ENCODE measurements at places on chromosomes 11 and 22.

DNA sequence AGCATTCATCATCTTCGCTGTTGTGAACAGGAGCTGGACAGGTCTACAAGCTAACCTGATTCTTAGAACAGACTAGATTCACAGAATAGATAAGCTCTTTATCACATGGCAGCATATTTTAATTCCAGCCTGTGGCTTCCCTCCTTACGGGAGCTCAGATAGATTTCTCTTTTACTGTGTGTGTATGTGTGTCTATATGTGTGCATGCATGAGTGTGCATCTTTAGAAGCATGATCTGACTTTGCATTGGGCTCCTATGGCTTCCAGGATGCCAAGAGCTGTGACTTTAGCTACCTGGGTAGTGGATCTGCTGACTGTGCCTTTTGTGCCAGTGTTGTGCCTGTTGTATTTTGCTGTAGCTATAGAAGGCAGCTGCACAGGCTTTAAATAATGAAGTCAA is 44.3 kb downstream of the ZNRF3 start:
- DNase-seq = no peak

DNA sequence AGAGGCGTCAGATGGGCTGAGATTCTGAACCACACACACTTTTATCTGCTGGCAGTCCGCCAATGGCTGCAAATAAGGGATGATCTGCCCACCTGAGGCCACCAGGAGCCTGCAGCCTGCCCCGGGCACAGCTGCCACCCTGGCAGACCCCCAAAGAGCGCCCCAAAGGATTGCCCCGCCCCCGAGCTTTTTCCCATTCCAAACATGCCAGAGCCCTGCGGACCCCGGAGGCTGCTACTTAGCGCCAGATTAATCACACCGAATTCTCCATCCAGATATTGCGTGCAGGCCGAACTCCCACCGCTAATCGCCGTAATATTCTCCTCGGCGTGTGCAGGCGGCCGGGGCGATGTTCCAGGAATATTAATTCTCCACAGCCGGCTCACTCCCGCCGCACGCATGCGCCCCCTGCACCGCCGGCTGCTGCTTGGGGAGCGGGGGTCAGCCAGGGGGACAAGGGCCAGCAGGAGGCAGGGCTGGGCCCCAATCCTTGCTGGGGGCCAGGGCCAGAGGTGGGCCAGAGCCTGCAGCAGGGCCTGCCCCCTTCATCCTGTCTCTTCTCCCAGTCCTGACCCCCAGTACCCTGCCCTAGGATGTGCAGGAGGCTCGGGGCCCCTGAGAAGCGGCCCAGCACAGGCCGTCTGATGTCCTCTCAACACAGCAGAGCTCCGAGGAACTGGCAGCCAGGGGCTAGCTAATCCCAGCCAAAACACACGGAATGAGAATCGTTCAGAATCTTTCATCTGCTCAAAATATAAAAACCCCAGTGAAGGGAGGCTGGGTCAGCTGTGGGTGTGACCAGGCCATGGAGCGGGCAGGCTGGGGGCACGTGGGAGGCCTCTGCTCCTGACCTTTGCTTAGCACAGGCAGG is 19.5 kb upstream of the TCF20 start:
- no peak for DNase-seq

- no peak for DNase-seq
Observed at GRCh38 chr22:50626850-50627641, 906 bp downstream of the ARSA start.

GRCh38 chr11:128553662-128554362 is 33.5 kb downstream of the ETS1 start:
- peak; percentile 58 for DNase-seq

DNA sequence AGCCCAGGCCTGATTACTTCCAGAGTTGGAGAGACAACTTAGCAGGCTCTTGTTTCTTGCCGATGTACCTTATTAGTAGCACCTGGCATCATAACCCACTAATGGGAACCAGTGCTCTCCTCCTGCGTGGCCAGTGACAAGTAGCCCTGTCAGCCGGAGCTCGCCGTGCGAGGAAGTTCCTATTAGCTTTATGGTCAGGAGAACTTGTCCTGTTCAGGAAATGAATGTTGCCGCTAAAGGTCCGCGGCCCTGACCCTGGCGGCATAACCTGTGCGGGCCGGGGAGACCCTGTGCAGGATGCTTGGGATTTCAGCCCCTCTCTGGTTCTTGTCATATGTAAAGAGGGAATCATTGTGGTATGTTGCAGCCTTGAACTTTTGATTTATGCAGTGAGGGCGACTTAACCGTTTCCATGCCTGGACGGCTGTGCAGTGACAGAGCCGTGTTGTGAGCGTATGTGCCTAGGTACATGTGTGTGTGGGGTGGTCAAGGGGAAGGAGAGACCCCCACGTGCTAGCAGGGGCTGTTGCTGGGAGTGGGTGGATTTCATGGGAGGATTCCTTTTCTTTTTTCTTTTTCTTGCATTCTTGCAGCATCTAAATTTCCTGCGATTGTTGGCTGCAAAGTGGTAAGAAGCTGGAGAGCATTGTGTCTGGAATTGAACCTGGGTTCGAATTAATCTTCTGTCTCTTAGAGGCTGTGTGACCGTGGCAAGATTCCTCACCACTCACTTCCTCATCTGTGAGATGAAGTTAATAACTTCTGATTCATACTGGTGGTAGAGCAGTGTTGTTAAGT is 15.2 kb downstream of the ZBTB16 start:
- no peak for DNase-seq

GRCh38 chr22:45998638-45999378 is 21.8 kb upstream of the WNT7B start:
- no peak for DNase-seq

DNA sequence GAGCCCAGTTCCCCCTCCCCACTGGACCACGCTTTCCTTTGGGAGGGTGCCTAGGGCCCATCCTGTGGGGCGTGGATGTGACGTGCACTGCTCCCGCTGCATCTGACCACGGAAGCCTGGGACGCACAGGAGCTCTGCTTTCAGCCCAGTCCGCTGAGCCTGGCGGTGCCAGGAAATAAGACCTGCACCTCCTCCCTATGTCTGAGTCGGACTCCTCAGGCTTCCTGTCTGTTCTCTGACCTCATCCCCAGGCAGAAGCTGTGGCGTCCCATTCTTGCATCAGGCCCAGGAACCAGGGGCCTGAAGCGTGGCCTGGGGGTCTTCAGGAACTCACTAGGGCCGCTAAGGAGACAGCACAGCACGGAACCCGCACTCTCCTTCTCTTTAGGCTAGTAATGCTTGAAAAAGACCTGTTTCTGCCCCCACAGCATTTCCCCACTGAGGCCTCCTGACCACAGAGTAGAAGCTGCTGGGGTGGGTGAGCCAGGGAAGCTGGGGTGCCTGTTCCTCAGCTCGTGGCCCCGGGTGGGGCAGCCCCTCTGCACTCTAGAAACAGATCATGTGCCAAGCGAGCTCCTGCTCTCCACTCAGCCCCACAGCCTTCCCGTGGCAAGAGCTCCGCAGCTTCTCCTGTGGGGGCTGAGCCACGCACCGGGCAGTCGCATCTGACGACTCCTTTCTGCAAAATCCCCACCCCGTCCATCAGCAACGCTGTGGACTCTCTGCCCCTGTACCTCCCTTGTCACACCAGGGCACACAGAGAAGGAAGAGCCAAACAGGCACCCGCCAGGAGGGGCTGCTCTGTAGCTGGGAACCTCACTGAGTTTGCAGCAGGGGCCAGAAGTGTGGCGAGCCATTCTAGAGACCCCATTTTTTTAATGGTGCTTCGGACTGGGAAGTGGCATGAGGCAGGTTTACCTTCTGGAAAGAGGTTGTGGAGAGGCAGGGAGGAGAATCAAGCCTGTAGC is 22.6 kb downstream of the MOV10L1 start:
- DNase-seq = no peak

- DNase-seq = no peak
Observed at GRCh38 chr11:119717839-119718534, 11.0 kb downstream of the NECTIN1 start.

GRCh38 chr11:115580416-115580815 is 76.2 kb upstream of the CADM1 start:
- DNase-seq = no peak

DNA sequence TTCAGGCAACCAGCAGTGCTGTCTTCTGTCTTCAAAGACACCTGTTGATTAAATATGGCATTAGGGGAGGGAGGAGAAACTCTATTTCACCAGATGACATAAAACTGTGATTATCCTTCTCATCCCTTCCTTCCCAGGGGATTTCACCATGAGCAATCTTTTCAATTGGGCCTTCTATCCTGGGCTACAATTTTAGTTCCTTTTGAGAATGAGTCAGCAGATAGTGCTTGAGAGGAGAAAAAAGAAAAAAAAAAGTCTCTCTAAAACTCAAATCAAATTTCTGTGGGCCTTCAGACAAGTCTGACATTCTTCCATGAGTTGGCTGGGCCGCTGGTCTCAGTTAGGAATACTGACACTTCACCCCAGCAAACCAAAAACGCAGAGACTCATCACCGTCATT is 7.2 kb downstream of the FLI1 start:
- no peak for DNase-seq

- DNase-seq = no peak
Observed at GRCh38 chr11:6611092-6611962, 689 bp downstream of the TAF10 start.

- DNase-seq = no peak
Observed at GRCh38 chr11:1092919-1093318, 18.2 kb downstream of the MUC2 start.

DNA sequence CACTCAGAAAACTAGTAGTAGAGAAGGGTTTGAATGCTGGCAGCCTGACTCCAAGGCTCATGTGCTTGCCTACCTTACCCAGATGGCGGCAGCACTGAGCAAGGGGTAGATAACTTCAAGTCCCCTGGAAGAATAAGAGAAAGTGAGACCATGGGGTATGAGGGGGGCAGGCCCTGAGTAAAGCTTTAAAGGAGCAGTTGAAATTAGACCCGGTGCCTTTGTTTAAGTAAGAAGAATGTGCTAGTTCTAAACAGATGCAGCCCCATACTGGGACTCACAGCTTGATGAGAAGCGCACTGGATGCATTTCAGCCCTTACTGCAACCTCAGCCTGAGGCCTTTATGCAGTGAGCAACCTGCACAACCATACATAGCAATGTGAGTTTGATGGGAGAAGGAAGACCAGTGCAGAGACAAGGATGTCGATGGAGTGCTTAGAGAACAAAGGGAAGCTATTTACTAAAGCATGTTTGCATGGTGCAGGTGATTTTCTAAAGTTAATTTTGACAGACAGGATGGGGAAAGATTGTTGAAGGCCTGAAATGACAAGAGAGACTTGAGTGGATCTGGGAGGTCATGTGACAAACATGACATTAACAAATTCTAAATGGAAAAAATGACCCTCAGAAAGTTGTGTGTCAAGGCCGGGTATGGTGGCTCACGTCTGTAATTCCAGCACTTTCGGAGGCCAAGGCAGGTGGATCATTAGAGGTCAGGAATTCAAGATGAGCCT is 27.1 kb upstream of the TMA7B start:
- peak; percentile 71 for DNase-seq

- no peak for DNase-seq
Observed at GRCh38 chr22:30830907-30831306, 136.2 kb downstream of the OSBP2 start.

- peak; percentile 56 for DNase-seq
Observed at GRCh38 chr11:94504689-94505293, 7.5 kb upstream of the C11orf97 start.

DNA sequence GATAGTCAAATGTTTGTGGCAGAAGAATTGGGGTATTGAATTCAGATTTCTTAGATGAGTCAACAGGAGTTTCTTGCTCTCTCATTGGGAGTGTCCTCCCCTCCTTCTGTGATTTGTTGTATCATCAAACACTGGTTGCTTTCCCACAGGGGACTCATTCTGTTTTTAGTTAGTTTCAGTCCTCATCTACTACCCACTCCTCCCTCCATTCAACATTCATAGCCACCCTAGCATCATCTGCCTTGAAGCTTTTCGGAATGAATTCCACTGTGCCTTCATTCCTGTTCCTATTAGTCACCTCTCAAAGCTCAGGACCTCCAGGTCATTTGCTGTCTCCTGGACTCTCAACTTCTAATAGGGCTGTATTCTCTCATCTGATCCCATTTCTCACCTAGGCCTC is 31.5 kb upstream of the RAB38 start:
- no peak for DNase-seq

GRCh38 chr22:46081831-46082210 is 68.5 kb upstream of the PPARA start:
- no peak for DNase-seq

DNA sequence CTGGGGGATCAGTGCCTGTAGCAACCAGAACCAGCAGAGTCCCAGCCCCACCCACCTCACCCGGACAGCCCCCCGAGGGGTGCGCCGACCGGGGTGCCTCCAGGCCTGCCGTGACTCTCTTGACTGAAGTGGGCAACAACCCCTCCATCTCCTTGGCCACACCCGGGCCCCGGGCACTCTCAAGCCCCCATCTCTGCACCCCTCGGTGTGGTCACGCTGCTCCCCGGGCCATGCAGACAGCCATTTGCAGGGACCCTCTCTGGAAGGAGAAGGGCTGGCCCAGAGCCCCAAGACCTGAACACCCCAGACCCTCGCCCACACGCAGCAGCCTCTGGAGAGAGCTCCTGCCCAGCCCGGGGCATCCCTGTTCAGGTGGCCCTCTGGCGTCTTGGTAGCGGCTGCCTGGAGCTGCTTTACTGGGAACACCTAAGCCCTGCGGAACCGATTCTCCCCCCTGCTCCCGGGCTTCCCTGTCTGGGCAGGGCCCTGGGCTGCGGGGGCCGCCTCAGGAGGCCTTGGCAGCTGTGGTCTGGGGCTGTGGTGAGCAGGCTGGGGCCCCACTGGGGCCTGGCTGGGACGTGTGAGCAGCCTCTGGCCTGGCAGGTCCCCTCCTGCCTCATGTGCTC is 84.9 kb downstream of the WNT7B start:
- DNase-seq = no peak

DNA sequence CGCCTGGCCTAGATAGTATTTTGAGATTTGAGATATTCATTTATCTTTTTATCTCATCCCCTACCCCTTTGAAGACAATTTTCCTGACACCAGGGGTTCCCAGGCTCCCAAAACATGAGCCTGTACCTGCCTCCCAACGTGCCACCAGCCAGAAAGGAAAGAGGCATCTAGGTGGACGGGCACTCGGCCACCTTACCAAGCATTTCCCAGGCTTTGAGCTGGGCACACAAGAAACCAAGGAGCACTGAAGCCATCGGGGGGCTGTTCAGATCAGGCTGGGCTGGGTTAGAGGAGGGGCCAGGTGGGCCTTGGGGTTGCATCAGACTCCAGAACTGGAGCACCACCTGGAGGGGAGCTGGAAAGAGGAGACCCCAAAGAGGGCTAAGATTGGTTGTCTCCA is 28.5 kb upstream of the BAIAP2L2 start:
- no peak for DNase-seq

DNA sequence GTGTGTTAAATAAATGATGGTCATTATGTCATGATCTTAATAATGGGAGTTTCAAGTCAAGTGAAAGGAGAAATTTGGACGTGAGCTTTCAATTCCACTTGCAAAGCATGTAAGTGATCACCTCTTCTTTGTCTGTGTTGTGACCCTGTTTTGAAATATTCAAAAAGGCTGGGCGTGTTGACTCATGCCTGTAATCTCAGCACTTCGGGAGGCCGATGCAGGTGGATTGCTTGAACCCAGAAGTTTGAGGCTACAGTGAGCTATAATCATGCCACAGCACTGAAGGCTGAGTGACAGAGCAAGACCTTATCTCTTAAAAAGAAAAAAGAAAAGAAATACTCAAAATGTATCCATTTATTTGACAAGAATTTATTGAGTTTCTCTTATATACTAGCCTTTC is 32.9 kb upstream of the EED start:
- no peak for DNase-seq

GRCh38 chr11:109424901-109425300 is 2.9 kb downstream of the C11orf87 start:
- peak; percentile 37 for DNase-seq
